Lung microvascular endothelial cell (primary cell): ENCODE measurements at places on chromosomes 4 and X. TPM values are rescaled to one million over a fixed set of nuclear protein-coding genes. Genes with fewer than 3 reads are reported as not detected.

The CT83 gene
- not detected in 2 replicates for total RNA-seq

The SULT1E1 gene
- 3.4 and 5.2 TPM in 2 replicates for total RNA-seq

The IBSP gene
- total RNA-seq, result not detected in 2 replicates

The MTMR8 gene
- total RNA-seq, result under 0.01 and 0.20 TPM in 2 replicates

The C4orf51 gene
- not detected in 2 replicates for total RNA-seq

The NHS gene
- under 0.01 TPM in 2 replicates for total RNA-seq

The TSPAN7 gene
- total RNA-seq, result 3.5 and 38.1 TPM in 2 replicates

The XKRX gene
- total RNA-seq, result under 0.01 TPM in 2 replicates

The MAGEA8 gene
- not detected in 2 replicates for total RNA-seq

The GYPE gene
- total RNA-seq, result not detected in 2 replicates

The GAB3 gene
- total RNA-seq, result 6.5 and 7.9 TPM in 2 replicates

The PALLD gene
- total RNA-seq, result 8.1 and 13.7 TPM in 2 replicates

The GATA1 gene
- total RNA-seq, result not detected in 2 replicates

The CXCL11 gene
- 0.20 and 0.44 TPM in 2 replicates for total RNA-seq

The RIBC1 gene
- under 0.01 TPM in 1 of 2 replicates, not detected in the other for total RNA-seq

The AFAP1 gene
- 22.4 and 29.8 TPM in 2 replicates for total RNA-seq

The VSIG1 gene
- 0.20 and 0.65 TPM in 2 replicates for total RNA-seq

The SSX4 gene
- total RNA-seq, result not detected in 2 replicates

The HSFX4 gene
- total RNA-seq, result not detected in 2 replicates

The NUDT10 gene
- under 0.01 TPM in 1 of 2 replicates, not detected in the other for total RNA-seq

The IL2RG gene
- total RNA-seq, result not detected in 2 replicates

The MAGEC3 gene
- not detected in 2 replicates for total RNA-seq

The WDFY3 gene
- total RNA-seq, result 56.4 and 72.4 TPM in 2 replicates

The SLC9B1 gene
- total RNA-seq, result 0.22 and 0.40 TPM in 2 replicates
